ENCODE measurements at places on chromosomes 3 and 15.

GRCh38 chr15:65051266-65051665 lies 6.1 kb downstream of the SLC51B start:
- DNase-seq: no peak

- DNase-seq: no peak
These were observed 38.4 kb downstream of the LARP6 start for GRCh38 chr15:70815604-70816003.

DNA sequence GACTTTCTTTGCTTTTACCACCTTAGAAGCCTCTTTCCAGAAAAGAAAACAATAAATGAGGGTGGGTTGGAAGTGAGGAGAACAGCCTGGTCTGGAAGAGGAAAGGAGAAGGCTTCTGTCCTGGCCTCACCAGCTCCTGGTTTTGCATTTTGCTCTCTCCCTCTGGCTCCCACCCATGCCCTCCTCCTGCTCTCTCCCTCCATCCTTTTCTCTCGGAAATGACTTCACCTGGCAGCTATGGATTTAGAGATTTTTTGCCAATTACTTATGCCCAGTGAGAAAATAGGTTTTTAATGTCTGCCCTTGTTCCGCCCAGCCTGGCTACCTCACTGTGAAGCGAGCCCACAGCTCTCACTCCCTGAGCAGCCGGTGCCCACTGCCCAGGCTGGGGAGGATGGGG lies 77.9 kb upstream of the NTRK3 start:
- no peak for DNase-seq

DNA sequence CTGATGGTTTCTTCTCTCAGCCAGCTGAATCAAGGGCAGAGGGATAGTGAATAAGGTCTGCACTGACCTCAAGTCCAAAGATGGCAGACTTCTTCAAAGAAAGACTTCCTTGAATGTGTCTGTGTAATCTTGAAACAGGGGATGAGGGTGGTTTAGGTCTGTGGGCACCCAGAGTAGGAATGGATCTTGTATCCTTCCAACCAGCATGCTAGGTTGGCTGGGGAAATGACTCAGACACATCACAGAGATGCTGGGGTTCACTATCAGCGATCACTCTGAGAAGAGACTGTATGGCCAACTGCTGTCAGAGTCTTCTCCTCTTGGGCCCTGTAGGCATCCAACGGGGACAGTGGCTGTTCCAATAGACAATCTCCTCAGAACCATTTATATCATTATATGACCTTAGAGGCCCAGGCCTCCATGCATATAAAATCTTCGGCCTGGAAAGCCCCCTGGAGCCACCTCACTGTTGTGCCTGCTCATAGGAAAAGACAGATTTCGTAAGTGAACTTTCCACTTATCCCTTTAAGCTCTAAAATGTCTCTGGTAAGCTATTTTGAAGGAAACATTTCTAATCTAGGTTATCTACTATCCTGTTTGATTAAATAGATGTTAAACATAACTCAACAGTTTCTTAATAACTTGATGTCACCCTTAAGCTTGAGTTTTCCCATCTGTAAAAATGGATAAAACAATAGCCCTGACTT lies 58.5 kb downstream of the TIPARP start:
- DNase-seq: no peak
